ENCODE measurements at places on chromosomes 12 and 14.
A peak's percentile ranks its signal among the peaks of the same experiment; 100 is the strongest.

DNA sequence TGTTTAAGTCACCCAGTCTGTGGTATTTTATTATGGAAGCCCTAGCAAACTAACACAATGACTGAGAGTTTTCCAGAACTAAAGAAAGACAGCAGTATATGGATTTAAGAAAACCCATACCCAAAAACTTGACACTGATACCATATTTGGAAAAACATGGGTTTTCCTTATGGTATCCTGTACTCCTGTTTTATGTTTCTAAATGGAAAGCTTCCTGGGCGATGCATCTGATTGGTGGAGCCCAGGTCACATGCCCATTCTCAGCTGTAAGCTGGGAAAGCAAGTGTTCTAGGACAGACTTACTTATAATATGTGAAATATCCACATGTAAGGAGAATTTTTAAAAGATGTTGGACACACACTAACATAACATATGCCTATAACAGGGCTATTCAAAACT, 4.5 kb upstream of the RNASE4 start:
- DNase-seq = peak; percentile 43

GRCh38 chr12:111869671-111870070, 27.6 kb downstream of the MAPKAPK5 start:
- no peak for DNase-seq

GRCh38 chr14:53016491-53016890, 65.6 kb upstream of the FERMT2 start:
- peak; percentile 67 for DNase-seq

DNA sequence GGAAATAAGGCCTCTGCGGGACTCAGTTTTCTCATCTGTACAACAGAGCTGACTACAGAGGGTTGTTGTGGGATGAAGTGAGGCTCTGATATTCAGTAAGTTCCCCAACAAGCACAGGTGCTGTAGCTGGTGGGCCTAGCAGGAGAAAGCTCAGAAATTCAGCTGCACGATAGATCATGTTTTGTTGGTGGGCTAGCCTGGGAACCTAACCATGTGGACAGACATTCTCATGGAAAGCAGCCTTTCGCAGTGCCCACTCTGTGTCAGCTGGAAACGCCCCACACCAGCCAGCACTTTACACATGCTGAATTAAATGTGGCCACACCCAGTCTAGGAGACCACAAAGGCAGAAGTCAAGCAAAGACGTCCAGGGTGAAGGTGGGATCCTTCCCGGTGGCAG, 16.1 kb downstream of the PITPNM2 start:
- no peak for DNase-seq

DNA sequence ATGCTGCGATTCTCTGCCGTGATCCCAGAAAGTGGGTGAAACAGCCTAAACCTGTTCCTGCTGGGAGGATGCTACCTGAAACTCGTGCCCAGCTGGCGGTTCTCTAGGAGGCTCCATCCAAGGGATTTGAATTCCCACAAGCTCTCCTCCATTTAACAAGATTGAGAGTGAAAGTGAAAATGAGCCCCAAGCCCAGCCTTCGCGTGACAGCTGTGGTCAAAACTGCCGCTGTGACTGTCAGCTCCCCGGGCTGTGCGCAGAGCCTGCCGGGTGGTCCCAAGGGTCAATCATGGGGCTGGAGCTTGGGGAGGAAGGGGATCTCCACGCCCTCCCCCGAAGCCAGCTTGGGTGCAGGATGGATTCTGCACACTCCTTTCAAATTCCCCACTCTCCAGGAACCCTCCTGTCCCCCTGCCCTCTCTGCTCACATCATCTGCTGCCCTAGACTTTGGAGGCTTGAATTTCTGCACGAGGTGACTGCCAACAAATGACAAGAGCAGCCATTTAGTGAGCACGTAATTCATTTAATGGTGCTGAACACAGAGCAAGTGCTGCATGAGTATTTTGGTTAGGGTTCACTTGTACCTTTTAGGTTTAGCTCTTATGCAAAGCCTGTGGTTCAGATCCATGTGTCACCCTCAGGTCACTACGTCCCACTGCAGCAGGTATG, 5.3 kb downstream of the ASB2 start:
- no peak for DNase-seq

GRCh38 chr12:57580466-57580795, 10.6 kb upstream of the PIP4K2C start:
- no peak for DNase-seq

GRCh38 chr12:5043589-5044419, at the start of gene KCNA5:
Gene KCNA5 (plus strand): TSS chr12:5043879. CDS start chr12:5044148, 269 bp downstream.
- DNase-seq = no peak

- peak; percentile 44 for DNase-seq
Measured at GRCh38 chr14:102363182-102363943, 622 bp downstream of the TECPR2 start.

GRCh38 chr12:111349101-111349747, 19.7 kb downstream of the PHETA1 start:
- no peak for DNase-seq
